Tibial nerve (tissue), 4 donors: ENCODE measurements at places on chromosomes 7 and 10. TPM values are rescaled to one million over a fixed set of nuclear protein-coding genes. Genes with fewer than 3 reads are reported as not detected.

Gene MSS51
- 3.3 TPM for total RNA-seq

Gene CTAGE4
- total RNA-seq = 3.1 TPM

Gene TMEM176B
- 33.9 TPM for total RNA-seq

Gene ANAPC16
- 69.3 TPM for total RNA-seq

DNA sequence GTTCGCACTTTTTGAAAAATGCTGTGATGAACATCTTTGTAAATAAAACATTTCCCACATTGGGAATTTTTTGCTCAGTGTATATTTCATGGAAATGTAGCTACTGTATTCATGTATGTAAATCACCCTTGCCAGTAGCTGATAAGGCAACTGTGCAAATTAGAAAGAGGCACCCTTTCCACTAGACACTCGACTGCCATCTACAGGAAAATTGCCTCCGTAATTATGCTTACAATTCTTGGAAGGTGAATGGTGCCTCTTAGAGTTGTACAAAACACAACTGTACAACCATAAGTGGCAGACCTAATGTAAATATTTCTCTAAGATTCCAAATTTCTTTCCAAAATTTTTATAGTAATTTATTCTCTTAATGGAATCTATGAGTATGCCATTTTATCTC is 491.7 kb downstream of the CCSER2 start:
- H3K4me1 ChIP-seq = no peaks in the 10 kb centered on the region
- H3K27ac ChIP-seq = no peak overlapping the region
- no peaks in the 10 kb centered on the region for H3K36me3 ChIP-seq
- no peak for DNase-seq

DNA sequence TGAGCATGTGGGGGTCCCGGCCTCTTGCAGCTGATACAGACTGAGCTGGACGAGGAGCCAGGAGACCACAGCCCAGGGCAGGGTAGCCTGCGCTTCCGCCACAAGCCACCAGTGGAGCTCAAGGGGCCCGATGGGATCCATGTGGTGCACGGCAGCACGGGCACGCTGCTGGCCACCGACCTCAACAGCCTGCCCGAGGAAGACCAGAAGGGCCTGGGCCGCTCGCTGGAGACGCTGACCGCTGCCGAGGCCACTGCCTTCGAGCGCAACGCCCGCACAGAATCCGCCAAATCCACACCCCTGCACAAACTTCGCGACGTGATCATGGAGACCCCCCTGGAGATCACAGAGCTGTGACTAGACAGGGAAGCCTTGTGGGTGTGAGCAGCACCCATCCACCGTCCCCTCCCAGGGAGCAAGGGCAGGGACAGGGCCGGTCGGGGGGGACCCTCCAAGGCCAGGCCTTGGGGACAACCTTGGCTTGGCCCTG is 36.1 kb downstream of the PSAP start:
- no peaks in the 10 kb centered on the region for H3K27me3 ChIP-seq
- no peak overlapping the region for H3K27ac ChIP-seq
- H3K4me3 ChIP-seq = no peak overlapping the region
- no peak for DNase-seq

GRCh38 chr10:96996275-96996965 is 164.3 kb downstream of the LCOR start:
- H3K4me1 ChIP-seq = peaks cover 3% of the 10 kb centered on the region
- DNase-seq = no peak
- no peak overlapping the region for H3K27ac ChIP-seq
- H3K4me3 ChIP-seq = no peak overlapping the region
- no peaks in the 10 kb centered on the region for H3K36me3 ChIP-seq

DNA sequence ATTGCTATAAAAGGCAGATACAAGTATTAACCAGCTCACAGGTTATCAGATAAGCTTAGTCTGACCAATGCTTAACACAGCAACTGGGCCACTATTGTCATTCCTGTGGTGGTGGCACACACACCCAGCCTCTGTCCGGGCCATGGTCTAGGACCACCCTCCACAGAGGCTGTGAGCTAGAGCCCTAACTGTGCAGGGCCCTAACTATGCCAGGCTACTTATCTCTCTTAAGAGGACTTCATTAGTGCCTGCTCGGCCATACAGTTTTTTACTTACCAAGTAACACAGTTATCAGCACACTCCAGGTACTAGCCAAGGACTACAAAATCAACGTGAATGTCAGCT is 2.1 kb upstream of the EGFR start:
- peaks cover 12% of the 10 kb centered on the region for H3K4me1 ChIP-seq
- H3K27me3 ChIP-seq = no peaks in the 10 kb centered on the region
- DNase-seq = no peak
- no peak overlapping the region for H3K27ac ChIP-seq
- H3K36me3 ChIP-seq = no peaks in the 10 kb centered on the region
